Caki2 (cell line): ENCODE measurements at places on chromosomes 11 and 22. TPM values are rescaled to one million over a fixed set of nuclear protein-coding genes. Genes with fewer than 3 reads are reported as not detected.

DNA sequence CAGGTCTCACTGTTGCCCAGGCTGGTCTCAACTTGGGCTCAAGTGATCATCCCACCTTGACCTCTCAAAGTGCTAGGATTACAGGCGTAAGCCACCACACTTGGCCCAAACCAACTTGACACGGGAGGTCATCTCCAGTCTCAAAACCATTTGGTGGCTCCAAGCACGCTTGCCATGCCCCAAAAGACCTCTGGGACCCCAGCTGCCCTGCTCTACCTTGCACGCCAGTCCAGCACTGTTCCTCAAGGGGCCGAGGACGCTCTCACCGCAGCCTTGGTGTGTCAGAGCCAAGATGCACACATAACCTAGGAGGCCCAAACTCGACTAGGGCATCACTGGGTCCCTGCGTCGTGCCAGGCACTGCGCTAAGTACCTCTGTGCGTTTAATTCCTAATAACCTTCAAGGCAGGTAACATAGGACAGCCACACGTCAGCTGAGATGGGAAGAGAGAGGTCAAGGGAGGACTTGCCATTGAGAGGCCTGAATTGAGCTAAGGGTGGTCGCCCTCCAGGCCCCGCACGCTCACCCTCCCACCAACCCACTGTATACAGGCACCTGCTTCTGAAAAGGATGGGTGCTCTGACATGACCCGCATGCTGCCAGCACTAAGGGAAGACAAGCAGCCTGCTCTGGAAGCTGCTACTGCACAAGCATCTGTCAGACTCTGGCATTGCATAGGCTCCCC lies 4.6 kb upstream of the GAS2L1 start:
- no peak for DNase-seq

DNA sequence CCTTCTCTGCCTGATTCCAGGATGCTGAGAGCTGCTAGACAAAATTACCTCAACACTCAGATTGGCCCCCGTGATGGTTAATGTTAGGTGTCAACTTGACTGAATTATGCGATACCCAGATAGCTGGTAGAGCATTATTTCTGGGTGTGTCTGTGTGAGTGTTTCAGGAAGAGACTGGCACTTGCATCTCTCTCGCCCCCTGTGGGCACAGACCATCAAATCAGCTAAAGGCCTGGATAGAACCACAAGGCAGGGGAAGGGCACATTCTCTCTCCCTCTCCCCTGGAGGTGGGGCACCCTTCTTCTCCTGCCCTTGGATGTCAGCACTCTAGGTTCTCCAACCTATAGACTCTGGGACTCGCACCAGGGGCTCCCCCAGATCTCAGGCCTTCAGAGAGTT lies 79.7 kb downstream of the KIRREL3 start:
- DNase-seq = no peak

Gene CHADL
- total RNA-seq = not detected in 2 replicates

DNA sequence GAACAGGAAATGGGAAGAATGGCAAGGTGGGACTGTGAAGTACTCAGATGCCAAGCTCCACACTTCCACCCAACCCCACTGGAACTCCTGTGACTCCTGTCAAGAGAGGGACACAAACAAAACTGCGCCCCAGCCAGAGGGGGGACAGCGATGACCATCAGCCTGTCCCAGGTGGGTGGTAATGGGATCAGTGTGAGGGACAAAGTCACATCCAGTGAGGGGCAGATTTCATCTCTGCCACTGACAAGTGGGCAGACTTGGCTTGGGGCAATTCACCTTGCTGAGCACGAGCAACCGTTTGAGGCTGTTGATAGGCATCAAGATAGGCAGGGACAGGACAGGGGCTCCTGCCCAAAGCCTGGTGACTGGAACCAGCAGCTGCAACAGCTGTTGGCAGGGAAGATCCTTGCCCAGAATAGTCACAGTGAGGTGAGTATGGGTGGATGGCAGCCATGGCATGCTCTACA lies 105.4 kb upstream of the PITPNB start:
- no peak for DNase-seq

- no peak for DNase-seq
Observed at GRCh38 chr22:40486962-40487602, 116.7 kb downstream of the SGSM3 start.

- no peak for DNase-seq
Observed at GRCh38 chr11:75430714-75431532, 2.1 kb downstream of the KLHL35 start.

Gene OR51I1
- not detected in 2 replicates for total RNA-seq

Gene USP2
- 3.7 TPM in 1 of 2 replicates, not detected in the other for total RNA-seq

- DNase-seq = no peak
Observed at GRCh38 chr11:75199412-75199955, 41.1 kb upstream of the TPBGL start.

GRCh38 chr22:41057076-41057475 lies 35.3 kb upstream of the EP300 start:
- DNase-seq = no peak

Gene SYT9
- not detected in 2 replicates for total RNA-seq

Gene MMP11
- 16.2 and 36.3 TPM in 2 replicates for total RNA-seq
